CD4-positive, alpha-beta T cell treated with Interferon gamma for 1 hour (primary cell): ENCODE measurements at places on chromosomes 5 and 9.

DNA sequence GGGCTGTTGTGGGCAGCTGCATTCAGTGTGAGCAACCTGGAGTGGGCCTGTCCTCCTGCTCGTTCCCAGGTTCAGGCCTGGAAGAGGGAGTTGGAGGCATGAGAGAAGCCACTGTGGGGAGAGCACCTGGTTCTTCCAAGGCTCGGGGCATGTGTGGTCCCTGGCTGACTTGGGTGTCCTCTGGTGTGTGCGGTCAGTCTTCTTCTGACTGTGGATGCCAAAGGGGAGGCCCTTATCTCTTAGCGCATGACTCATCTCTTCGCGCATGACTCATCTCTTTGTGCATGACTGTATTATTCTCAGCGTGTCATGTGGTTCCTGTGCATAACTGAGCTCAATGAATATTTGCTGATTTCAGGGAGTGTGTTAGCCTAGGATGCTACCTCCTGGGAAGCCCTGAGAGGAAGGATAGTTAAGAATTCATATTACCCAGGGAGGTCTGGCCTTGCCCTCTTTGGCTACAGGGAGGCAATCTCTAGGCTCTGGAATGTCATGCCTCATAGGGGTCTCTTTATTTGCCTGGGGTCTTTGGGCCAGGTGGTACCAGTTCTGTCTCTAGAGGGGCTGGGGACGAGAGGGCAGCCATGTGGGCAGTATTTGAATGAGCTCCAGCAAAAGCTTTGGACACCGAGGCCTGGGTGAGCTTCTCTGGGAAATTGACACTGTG, 188.7 kb downstream of the HSPA4 start:
- DNase-seq: peak; percentile 52

DNA sequence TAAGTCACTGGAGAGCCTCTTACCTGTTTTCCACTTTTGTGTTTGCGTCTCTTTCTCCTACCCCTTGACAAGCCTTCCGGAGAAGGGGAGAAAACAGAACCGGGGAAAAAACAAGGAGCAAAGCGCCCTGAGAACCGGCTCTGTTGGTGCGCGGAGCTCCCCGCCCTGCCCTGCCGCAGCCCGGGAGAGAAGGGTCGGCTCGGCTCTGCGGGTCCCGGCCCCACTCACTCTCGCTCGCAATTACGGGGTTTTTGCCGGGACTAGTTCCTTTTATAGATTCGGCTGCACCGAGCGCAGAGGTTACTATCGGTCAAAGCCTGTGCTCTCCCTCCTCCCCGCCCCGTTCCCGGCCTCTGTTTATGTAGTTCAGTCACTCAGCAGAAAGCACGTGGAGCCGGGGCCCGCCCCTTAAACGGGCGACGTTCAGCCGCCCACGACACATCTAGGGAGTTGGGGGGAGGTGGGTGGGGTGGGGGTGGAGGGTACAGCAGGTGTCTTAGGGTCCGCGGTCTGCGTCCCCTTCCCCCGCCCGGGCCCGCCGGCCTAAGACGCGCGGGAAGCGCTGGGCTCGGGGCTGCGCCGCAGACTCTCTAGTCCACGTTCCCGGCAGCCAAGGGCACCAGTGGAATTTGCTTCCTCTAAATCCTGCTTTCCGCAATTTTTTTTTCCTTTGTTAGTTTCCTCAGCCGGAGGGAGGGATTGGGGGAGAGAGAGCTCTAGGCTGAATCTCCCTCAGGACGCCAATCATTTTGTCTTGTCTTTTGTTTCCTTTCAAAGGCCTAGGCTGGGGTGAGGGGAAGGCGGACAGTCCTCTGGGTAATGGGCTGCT, at the start of gene ABCA1:
TSS of gene ABCA1 (minus strand) at position 244 of the 829 bp plus-strand sequence. CDS start 24,476 bp downstream, outside the sequence.
- peak; percentile 88 for DNase-seq

- no peak for DNase-seq
These were observed 17.8 kb downstream of the HINT1 start for GRCh38 chr5:131147258-131147657.

DNA sequence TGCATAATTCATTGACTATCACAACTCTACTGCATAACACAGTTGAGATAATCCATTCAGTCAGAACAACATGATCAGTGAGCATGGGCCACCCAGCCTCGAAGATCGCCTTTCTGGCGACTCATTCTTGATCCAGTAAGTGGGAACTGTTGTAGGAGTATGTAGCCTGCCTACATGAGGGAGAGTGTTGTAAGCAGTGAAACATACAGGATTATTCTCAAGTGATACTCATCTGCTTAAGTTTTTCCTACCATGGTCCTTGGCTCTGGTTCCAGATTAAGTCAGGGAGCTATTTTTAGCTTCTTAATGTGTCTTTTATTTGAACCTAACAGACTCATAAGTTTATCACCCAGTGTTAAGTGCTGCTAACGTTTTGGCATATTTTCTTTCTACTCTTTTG, 44.0 kb downstream of the TNPO1 start:
- no peak for DNase-seq

GRCh38 chr5:137318027-137318426, 181.1 kb downstream of the SPOCK1 start:
- DNase-seq: no peak

DNA sequence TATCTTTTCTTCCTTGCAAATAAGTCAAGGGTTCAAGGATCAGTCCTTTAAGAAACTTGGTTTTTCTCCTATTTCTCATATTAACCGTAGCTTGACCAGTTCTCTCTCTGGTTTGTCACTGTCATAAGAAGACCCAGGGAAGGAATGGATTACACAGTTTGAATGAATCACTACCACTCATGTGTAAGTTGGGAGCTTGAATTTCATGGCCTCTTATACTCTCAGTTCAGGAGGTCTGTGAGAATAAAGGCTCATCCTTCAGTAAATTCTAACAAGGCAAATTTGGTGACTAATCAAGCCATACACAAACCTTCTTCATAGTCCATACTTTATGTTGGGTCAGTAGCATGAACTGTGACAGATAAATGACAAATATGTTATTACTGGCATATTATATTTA, 323.1 kb upstream of the ACTBL2 start:
- DNase-seq: no peak

DNA sequence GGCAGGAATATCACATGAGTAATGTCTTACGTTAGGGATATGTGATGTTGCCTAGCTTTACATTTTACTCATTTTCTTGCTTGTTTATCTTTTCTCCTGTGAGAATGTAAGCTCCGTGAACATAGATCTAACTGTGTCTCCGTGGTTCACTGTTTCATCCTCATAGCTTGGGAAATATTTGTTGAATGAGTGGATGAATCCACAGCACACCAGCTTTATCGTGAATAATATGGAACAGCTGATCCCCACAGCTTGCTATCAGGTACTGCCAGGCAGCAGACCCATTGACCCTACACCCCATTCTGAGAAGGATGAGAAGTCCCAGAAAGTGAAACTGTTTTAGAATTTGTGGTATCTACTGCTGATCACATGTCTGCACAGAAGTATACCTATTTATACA, 106.8 kb upstream of the FBN2 start:
- no peak for DNase-seq

- no peak for DNase-seq
These were observed 111.5 kb downstream of the CDC42SE2 start for GRCh38 chr5:131375351-131375750.

GRCh38 chr5:143920772-143921171, 108.8 kb downstream of the HMHB1 start:
- DNase-seq: no peak

- no peak for DNase-seq
These were observed 2.5 kb upstream of the HMGCS1 start for GRCh38 chr5:43315682-43316081.

DNA sequence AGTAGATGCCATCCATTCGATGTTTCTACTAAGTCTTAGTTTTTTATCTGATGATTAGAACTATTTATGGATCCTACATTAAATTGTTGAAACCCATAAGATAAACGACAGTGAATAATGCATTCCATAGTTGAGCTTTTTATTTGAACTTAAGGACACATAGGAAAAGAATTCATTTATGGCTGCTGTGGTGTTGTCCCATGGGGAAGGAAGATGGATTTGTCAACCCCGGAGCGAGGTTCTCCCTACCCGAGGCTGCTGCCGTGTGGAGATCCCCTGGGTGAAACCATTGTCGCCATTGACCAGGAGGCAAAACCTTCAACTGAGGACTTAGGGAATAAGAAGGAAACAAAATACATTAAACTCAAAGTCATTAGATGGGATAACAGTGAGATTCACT, 146.7 kb downstream of the PRDM6 start:
- no peak for DNase-seq

- no peak for DNase-seq
These were observed 318.2 kb upstream of the CLINT1 start for GRCh38 chr5:158177146-158177545.

- DNase-seq: peak; percentile 77
These were observed 2.0 kb downstream of the CD74 start for GRCh38 chr5:150410524-150411244.
